Small intestine (tissue), 16 donors: ENCODE measurements at places on chromosomes 12 and 14.

GRCh38 chr14:59847711-59848110 lies 22.9 kb downstream of the RTN1 start:
- DNase-seq = no peak

DNA sequence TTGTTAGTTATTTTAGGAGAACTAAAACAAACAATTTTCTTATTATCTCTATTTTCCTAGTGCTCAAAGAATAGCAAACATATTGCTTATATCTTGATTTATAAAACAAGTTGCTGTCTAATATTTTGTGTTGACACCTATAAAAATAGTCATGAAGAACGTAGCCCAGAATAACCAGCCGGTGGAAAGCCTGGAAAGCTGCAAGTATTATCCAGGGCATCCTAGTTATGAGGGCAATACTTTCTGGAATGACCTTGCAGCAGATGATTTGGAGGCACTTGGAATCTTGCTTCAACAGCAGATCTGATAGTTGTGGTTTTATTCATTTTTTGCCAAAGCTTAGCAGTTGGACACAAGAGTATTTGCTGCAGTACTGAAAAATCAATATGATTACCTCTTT lies 948.7 kb downstream of the LRFN5 start:
- no peak for DNase-seq

DNA sequence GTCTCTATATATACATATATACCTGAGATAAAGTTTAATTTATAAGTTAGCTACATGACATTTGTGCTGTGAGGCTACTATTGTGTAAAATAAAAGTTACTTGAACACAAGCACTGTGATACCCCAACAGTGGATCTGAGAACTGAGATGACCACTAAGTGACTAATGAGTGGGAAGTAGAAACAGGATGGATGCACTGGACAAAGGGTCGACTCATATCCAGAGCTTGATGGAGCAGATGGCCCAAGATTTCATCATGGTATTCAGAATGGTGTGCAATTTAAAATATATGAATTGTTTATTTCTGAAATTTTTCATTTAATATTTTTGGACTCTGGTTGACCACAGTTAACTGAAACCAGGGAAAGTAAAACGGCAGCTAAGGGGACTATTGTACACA lies 908.6 kb upstream of the MDGA2 start:
- no peak for DNase-seq

- DNase-seq = no peak
Measured at GRCh38 chr12:1466481-1467154, 127.8 kb downstream of the FBXL14 start.

- peak; percentile 86 for DNase-seq
Measured at GRCh38 chr12:48350249-48351021, at the start of gene ZNF641. Gene ZNF641 (minus strand): TSS chr12:48350919. CDS start chr12:48348090, 2,829 bp downstream.

DNA sequence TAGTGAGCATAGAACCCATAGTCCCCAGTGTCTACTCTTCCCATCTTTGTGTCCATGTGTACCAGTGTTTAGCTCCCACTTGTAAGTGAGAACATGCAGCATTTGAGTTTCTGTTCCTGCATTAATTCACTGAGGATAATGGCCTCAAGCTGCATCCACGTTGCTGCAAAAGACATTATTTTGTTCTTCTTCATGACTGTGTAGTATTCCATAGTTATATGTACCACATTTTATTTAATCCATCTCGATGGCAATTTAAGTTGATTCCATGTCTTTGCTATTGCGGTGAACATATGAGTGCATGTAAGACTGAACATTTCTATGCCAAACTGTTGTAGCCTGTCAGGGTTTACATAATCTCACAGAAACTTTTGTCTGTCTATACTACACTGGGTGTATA lies 237.2 kb downstream of the IPO8 start:
- DNase-seq = no peak

DNA sequence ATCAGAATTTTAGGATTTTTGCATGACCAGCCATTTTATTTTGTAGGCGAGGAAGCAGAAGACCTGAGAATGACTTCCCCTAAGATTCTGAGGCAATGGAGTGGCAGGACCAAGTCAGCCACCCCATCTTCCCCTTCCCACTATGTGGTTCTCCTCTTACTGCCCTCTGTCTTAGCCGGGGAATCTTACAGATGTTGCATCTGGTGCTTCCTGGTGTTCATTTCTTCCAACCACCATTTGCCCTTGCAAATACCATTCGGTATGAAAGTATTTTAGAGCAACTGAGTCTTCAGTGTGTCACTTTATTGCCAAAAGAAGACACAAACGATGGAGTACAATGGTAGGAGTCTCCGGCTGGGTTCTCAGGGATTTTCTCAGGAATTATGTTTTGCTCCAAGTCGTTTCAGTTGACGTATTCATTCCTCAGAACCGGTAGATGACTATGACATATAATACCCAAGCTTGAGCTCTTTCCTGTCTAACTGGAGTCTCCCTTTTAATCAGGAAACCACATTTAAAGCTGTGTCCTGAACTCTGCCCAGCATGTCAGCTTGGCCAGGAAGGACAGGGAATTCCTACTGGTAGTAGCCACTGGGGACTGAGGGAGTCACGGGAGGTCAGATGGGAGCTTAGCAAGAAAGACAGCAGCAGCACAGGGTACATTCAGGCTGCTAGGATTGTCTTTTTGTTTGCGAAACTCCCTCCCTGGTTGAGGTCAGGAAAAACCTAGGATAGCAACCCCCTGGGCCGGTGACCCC lies 87.0 kb downstream of the SAMD4A start:
- DNase-seq = no peak
